ENCODE measurements at places on chromosomes 2 and 18.

DNA sequence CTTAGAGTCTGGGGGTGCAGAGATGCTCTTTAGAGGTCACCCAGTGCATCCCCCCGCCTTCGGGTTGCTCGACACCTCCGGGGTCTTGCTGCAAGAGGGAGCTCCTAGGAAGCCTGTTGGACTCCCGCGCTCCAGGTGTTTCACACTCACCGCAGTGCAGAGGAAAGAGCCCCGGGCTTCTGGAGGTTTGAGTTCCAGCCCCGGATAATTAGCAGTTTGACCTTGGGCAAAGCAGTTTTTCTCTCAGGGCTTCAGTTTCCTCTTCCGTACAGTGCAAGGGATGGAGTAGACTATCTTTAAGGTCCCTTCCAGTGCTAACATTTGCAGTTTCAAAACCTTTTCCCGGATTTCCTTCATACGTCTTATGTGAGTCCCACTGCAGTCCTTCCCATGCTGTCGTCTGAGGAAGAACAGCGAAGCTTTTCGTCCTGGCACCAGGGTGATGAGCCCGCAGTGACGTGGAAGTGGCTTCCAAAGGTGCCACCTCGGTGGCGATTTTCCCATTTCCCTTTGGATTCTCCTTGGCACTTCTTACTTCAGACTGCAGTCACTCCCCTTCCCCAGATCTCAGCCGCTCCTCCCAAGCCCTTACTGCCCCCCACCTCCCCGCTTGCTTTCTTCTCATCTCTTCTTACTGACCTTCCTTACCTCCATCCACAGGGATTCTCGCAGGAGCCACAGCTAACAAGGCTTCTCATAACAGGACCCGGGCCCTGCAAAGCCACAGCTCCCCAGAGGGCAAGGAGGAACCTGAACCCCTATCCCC is 585 bp downstream of the PNKD start:
- DNase-seq, result no peak

- DNase-seq, result no peak
Measured at GRCh38 chr2:96668771-96669170, 26.2 kb downstream of the FER1L5 start.

- DNase-seq, result no peak
Measured at GRCh38 chr2:28652217-28652616, 99.4 kb upstream of the PPP1CB start.

- no peak for DNase-seq
Measured at GRCh38 chr2:4684921-4685320, 981.5 kb downstream of the DCDC2C start.

DNA sequence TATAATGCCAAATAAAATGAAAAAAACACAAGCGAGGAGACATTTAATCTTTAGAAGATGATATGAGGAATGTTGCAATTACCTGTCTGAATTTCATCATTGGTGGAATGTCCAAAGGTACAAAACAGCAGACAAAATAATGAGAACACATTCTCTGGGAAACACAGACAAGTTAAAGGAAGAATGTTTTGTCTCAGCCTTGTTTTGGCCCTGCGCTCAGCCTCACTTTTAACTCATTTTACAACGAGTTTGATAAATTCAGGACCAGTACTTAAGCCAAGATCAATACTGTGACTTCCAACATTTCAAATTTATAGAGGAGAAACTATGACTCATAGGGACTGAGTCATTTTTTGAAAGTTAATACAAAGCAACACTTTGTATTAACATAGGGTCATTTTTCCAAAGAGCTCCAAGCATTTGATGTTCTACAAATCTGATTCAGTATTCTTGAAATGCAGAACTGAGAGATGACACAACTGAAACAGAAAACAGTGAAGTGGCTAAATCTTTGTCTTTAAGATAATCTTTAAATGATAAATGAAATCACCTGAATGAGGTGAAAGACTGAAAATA is 833.2 kb upstream of the CHAC2 start:
- no peak for DNase-seq

GRCh38 chr18:41618147-41618546 is 336.9 kb upstream of the PIK3C3 start:
- no peak for DNase-seq

DNA sequence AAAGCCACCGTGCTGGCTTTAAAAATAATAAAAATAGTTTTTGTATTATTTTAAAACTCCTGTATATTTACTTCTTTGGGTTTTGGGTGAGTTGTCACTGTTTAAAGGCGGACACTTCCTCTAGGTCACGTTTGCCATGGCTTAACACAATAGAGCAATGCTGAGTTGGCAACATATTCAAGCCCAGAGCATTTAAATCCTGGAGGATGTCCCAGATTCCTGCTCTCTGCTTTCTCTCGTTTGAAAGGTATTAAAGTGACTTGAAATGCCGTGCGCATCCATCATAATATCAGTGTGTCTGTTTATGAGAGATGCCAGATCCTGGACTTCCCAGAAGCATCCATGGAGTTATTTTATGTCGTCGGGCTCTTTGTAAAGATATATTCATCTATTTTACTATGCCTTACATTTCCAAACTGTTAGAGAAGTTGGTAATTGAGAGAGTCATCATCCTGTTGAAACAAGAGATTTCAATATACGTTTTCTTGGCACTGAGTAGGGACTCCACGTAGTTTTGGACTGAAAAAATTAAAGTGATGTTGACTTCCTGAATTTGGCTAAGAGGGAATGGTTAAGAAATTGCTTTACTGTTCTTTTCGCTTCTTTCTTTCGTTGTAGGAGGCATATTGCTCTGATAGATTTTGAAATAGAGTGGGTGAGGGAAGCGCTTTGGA is 150.6 kb downstream of the ZNF236 start:
- no peak for DNase-seq
